ENCODE measurements at places on chromosomes 1 and 21.
A peak's percentile ranks its signal among the peaks of the same experiment; 100 is the strongest.

DNA sequence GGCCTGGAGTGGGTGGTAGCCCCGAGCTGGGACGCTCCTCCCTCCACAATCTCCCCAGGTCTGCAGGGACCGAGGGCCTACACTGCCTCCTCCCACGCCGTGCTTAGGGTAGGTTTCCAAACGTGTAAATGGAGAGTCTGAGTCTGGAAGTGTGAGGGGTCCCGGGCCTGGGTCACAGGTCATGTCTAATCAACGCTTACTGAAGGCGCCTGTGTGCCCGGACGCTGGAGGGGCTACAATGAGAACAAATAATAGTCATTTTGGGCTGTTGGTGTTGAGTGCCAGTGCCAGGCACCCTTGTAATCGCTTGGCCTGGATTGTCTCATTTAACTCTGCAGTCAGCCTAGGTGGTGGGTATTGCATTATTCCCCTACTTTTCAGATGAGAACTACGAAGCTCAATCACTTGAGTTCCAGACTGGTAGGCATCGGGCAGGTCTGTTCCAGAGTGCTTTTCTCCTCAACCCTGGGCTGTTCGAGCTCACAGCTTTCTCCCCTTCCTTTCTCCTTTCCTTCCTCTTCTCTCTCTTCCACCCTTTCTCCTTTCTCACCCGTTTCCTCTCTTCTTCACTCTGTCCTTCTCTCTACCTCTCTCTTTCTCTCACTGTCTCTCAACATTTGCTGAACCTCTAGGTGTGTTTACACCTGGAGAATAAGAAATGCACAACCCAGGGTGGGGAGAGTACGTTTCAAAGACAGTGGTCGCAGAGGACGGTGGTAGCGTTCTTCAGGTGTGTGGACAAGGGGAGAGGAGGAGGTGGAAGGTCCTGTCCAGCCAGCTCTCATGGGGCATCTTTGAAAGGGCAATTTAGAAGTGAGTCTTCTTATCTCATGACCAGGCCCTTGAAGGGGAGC, 883 bp downstream of the SLC66A1 start:
- DNase-seq: no peak

GRCh38 chr1:150789396-150789795, 18.7 kb downstream of the CTSK start:
- DNase-seq: no peak

GRCh38 chr1:86913399-86913895, 479 bp downstream of the SELENOF start:
- peak; percentile 23 for DNase-seq

DNA sequence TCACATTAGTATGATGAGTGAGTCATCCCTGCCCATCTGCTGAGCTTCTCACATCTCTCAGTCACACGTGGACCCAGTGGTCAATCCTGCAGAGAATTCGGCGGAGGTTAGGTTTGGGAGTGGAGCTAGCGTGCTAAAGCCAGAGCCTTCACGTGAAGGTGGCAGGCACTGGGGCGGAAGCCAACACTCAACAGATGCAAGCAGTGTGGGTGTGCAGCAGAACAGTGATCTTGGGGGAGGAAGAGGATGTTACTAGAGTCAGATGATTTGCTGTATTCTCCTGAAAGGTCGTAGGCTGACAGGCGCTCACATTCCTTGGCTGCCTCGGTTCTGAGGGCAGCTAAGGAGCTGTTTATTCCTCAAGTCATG, 6.7 kb downstream of the C1orf115 start:
- peak; percentile 37 for DNase-seq

DNA sequence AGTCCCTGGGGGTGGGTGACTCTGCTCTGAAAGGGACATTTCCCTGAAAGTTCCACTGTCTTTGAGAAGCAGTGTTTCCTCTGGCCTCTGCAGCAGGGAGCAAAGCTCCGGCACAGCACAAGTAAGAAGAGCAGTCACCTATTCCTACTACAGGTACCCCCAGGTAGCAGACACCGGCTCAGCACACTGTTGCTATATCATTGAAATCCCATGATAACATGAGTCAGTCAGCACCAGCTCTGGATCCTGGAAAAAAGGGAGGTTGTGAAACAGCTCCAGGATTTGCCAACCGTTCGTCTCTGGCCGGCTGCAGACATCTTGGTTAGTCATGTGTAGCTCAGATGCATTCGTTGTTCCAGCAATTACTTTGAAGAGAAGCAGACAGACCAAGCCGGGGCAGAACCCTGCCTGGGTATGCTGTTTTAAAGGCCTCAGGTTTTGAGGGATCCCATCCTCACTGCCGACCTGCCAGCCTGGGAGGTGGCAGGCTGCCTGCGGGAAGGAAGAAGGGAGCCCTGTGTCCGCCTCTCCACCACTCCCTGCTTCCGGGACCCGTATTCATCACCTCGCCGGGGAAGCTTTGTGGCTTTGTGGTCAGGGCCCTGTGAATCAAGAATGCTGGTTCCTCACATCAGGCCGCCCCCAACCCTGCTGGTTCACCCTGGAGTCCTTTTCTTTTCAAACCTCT, 139.2 kb downstream of the CLIC6 start:
- peak; percentile 93 for DNase-seq

GRCh38 chr1:27650539-27651175, 15.7 kb upstream of the FGR start:
- peak; percentile 82 for DNase-seq

DNA sequence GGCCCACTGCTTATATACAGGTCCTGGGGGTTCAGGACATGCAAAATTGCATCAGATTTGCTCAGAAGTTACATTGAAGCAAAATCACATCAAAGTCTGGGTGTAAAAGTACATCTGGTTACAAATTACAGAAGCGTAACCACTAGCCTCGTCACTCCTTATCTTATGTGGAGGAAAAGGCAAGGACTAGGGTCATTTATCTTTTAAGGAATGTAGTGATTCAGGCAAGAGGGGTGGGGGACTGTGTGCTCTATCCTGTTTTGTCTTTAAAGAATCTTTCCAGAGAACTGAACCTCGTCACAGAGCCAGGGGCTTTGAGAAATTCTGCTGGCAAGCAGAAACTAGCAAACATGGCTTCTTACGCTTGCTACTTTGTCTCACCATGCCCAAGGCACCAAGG, 61.1 kb upstream of the RAB4A start:
- DNase-seq: peak; percentile 89

- DNase-seq: no peak
Measured at GRCh38 chr1:41647221-41648135, 163.0 kb upstream of the EDN2 start.

- DNase-seq: no peak
Measured at GRCh38 chr1:67429528-67430357, 459 bp downstream of the SERBP1 start.

DNA sequence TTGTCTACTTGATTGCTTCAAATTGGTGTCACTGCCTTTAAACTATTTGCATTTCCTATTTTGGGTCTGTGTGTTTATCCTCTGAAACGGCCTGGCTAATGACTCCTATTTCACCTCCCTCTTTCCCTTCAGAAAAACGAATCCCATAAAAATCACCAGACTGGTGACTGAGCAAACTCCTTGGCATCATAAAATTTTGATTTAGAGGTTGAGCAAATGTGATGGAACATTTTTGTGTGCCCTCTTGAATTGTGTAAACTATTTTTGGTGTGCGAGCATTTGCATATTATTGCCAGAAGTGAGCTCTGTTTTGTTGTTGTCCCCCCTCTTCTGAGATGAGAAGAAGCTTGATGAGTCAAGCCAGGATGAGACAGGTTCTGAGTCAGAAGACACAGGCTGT, 316.1 kb downstream of the AJAP1 start:
- no peak for DNase-seq

GRCh38 chr1:56376188-56376984, 203.0 kb downstream of the PLPP3 start:
- DNase-seq: peak; percentile 67

DNA sequence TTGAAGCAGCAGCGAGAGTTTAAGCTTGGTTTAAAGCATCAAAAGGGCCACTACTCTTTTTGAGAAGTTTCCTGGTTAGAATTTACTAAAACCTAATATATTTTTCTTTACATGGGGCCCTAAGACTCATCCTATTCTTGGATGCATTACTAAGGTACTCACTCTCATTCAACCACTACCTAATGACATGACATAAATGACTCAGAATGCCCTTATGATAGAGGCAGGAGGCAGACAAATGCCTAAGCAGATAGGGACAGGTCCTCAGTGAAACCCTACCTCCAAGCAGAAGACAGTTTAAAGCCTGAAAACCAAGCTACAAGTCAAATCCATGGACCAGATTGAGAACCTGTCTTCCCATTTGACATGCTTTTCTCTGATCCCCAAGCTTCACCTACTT, 34.3 kb upstream of the SLC35A3 start:
- no peak for DNase-seq

DNA sequence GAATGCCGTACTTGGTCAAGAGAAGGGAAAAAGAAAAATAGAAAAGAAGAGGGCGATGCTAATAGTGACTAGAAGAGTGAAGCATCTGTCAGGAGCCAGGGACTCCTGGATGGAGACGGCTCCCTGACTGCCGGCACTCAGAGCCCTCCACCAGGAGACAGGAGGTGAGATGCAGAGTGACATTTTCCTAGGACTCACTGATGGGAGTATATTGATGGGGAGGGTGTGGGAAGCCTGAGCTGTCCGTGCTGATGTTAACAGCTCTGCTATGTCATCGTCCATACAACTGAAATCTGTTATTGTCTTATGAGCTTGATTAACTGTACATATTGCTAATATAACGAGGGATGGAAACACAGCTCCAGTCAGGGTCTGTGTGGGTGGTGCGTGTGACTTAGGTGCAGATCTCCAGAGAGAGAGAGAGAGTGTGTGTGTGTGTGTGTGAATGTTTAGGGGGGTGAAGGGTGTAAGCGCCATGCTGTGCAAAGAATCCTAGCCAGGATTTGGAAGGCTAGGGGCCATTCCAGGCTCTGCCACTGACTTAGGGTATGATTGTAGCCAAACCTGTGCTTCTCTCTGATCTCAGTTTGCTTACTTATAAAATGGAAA, 123.0 kb upstream of the KLHDC7A start:
- DNase-seq: no peak

DNA sequence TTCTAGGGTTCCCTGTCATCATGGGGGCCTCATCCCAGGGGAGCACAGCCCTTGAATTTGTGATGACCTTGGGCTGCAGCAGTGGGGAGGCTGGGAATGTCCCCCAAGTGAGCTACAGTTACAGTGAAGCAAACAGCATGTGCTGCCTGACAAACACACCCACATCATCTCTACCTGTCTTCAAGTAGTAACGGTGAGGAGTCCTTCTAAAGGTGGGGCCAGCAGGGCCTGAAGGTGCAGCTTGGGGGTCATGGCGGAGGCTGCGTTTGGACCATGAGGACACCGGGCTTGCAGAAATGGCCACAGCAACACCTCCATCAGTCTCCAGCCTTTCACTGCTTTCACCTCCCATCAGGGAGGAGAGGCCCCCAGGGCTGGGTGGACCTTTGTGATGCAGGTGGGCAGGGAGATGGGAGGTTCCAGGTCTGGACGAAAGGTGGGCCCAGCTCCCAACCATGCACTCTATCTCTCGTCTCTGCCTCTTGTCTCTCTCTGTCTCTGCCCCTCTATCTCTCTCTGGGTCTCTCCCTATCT, 55.7 kb downstream of the WNT9A start:
- no peak for DNase-seq

DNA sequence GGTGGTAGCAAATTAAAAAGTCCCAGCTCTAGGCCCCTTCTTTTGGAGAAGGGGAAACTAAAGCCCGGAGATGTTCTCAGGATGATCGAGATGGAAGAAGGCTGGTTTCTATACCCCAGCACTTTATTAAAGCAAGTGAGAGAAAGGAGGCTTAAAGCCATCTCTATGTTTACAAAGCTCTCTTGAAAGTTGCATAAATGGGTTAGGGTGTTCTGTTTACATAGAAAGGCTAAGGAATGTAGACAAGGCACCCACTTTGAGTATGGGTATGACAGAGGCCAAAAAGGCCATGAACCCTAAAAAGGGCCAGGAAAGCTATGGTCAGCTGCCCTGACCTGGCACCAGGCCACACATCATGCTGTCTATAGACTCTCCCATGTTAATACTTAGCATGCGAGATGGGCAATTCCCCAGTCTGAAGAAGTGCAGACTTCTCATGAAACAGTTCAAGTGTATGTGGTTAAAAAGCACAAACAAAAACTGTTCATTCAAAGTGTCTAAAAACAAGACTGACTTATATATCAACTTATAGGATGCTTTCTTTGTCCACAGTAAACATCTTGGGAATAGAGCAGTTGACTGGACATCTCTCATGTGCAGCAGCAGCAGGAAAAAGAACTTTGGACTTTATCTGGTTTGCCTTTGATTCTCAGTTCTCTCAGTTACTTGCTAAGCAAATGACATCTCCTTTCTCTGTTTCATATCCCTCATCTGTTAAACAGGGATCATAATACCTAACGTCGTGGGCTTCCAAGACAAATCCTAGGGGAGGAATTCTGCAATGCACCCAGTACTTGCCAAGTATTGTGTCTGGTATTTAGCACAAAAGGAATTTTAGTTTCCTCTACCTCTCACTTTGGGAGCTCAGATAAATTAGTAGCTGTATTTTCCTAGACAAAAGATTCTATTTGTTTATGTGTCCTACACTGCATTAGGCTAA, 521.6 kb downstream of the PLPP3 start:
- DNase-seq: peak; percentile 55

DNA sequence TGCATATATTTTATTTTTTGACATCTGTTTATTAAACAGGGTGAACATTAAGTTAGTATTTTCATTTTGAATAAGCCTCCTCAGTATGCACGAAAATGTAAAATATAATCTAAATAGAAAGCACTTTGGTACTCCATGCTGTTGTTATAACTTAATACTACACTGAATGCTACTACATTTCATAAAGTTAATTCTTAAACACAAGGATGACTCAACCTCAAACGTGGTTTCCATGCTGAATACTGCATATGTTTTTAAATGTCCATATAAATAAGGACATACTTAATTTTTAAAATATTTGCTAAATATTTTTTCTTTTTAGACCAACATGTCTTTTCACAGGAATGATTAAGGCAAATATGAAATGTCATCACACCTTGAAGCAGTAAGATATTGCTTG, 83.9 kb downstream of the USP24 start:
- DNase-seq: no peak

GRCh38 chr1:29467989-29468900, 231.9 kb downstream of the PTPRU start:
- no peak for DNase-seq

GRCh38 chr1:112762541-112763500, 47.7 kb upstream of the PPM1J start:
- peak; percentile 47 for DNase-seq

All from fibroblast of upper back skin (primary cell).